Stimulated activated CD4-positive, alpha-beta T cell treated with anti-CD3 and anti-CD28 coated beads, TNF-alpha, amount 100 ng/mL, for 4 hours (primary cell): ENCODE measurements at places on chromosomes 7 and 10.

DNA sequence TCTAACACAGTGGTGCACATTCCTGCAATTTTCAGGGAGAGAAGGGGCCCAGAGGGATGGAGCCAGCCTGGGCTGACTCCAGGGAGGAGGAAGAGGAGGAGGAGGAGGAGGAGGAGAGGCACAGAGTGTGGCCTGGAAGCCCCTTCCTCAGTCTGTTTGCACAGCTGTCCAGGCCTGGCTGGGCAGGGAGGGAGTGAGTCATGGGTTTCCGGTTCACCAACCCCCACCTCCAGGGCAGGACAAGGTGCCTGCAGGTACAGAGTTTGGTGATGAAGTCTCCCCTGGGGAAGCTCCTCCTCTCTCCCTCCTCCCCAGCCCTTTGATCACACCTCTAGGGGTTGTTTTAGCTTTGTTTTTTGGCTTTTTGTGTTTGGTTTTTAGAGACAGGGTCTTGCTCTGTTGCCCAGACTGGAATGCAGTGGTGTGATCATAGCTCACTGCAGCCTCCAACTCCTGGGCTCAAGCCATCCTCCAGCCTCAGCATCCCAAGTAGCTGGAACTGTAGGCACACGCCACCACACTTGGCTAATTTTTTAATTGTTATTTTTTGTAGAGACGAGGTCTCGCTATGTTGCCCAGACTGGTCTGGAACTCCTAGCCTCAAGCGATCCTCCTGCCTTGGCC, 77.5 kb upstream of the CUX1 start:
- no peak for DNase-seq

- DNase-seq = no peak
Measured at GRCh38 chr10:26385443-26385842, 52.7 kb upstream of the APBB1IP start.

- no peak for DNase-seq
Measured at GRCh38 chr7:106890952-106891351, 25.9 kb downstream of the PIK3CG start.

DNA sequence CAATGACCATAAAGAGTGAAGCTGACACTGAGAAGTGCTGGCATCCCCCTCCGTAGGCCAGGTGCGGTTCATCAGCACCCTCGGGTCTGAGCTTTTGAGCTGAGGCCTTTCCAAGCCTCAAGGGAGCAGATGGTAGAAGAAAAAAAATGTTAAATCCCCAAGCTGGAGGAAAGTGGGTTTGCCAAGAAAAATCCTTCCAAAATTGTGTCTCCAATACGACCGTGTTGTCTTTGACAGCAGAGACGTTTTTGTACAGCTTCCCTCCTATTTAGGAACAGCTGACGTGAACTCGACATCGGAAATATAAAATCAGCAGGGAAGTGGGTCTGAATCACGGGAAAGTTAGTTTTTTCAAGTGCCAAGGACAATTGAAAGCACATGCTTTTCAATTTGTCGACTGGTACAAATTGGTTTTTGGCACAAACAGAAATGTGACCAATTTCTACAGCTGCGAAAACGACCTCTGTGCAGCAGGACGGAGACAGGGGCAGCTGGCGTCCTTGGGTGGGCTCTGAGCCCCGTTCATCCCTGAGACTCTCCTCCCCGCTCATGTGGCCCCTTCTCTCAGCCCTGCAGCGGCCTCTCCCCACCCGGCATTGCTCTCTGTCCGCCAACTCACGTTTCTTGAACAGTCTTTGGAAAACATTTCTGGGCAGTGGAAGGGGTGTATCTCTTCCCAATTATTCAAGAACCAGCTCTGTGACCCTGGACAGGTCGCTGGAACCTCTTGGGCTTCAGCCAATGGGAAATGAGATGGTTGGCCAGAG, 89.9 kb downstream of the PAXIP1 start:
- no peak for DNase-seq

GRCh38 chr7:18952846-18953245, 164.6 kb downstream of the TWIST1 start:
- DNase-seq = no peak

DNA sequence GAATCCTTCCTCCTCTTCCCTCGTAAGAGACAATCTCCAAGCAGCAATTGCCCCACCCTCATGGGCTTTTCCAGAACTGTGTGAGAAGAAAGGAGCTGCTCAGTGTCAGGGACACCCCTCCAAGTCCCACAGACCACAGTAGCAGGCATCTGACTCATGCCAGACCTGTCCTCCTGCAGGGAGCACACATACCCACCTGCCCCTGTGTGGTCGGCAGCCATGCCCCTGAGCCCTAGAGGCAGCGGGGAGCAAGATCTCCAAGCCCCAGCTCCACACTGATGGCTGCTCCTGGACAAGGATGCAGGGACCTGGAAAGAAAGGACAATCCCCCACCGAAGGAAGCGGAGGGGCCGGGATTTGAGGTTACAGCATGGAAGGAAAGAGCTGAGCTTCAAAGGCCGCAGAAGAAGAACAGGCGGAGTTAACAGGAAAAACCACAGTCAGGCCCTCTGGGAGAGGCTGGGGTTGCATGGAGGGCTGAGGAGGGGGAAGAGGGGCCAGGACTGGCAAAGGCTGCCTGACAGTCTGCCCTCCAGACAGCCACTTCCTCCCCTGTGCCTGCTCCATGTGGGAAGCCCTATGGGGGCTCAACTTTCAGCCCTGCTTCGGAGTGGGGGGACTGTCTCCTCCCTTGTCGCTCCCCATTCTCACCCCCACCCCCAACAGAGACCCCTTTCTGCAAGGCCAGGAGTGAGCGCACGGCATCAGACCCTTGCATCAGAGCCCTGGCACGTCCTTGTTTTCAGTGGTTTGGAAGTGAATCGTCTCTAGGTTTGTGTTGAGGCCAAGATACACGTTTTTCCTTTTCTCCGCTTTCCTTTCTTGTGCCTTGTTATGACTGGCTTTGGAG, 46.8 kb downstream of the ASB13 start:
- no peak for DNase-seq

- no peak for DNase-seq
Measured at GRCh38 chr10:15137636-15138035, 30.9 kb downstream of the NMT2 start.

DNA sequence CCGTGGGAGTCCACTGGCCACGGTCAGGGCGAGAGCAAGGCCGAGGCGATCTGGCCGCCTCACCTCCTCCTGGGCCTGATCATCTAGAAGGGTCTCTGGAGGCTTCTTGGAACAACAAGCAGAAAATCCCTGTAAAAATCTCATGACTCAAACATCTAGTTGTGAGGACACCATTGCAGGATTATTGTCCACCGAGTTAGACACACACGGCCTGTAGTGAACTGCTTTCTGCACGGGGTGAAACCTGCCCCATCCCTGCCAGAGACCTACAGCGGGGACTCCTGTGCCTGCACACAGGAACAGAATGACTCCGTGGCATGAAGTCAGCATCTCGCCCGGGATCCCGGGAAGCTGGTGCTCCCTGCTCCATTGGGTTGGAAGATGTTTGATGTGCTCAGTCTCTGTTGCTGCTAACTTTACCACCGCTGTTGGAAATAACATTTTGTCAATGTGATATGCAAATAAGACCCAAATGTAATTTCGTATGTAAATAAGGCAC, 267.0 kb upstream of the TCERG1L start:
- no peak for DNase-seq

GRCh38 chr10:126090911-126091728, 194.8 kb downstream of the FANK1 start:
- DNase-seq = no peak

DNA sequence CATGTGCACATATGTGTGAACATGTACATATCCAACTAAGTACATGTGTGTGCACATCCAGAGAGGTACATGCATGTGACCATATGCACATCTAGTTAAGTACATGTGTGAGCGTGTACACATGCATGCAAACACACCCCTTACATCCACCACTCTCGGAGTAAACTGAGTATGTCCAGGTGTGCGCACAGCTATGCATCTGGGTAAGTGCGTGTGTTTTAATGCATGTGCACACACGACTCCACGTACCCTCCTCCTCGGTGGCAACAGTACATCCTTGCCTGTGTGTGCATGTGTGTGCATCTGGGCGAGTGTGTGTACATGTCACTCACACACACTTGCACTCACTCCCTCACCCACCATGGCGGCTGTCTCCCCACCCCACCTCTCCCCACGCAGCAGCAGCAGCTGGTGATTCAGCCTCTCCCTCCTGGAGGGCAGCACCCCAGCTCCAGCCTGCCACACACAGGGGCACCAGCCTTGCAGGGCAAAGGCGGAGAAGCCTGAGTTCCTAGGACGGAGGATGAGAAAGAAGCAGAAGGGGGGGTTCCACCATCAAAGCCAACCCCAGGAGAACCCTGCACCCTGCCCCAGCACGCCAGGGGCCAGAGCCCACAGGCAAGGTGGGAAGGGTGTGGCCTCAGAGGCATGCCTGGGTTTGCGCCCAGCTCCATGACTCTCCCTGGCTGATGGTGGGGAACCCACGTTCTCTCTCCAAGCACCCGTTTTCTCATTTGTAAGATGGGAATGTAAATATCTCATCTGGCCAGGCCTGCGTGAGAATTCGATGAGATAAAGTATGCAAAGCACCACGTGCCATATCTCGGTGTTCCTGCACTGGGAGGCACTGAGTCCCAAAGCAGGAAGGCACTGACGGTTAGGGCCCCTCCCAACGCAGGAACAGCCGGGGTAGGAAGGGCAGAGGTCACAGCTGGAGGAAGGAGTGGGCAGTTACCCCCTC, 27.7 kb upstream of the DNAAF5 start:
- DNase-seq = no peak

- no peak for DNase-seq
Measured at GRCh38 chr7:101420436-101420835, 57.8 kb downstream of the COL26A1 start.

DNA sequence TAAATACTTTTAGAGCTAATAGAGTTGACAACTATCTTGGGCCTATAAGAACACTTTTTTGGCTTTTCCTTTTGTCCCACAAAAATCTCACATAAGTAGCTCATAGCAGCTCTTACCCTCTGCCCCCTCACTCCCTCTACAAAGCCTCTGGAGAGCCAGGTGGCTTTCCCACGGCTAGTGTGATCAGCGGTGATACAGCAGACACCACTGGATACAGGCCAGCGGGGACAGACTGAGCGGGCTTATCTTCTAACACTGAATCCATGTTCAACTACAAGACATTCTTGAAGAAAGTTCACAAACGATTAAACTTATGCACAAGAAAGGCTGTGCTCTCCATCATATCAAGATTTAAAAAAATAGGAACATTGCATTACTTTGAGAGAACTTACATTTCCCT, 377.2 kb downstream of the PARD3 start:
- no peak for DNase-seq

DNA sequence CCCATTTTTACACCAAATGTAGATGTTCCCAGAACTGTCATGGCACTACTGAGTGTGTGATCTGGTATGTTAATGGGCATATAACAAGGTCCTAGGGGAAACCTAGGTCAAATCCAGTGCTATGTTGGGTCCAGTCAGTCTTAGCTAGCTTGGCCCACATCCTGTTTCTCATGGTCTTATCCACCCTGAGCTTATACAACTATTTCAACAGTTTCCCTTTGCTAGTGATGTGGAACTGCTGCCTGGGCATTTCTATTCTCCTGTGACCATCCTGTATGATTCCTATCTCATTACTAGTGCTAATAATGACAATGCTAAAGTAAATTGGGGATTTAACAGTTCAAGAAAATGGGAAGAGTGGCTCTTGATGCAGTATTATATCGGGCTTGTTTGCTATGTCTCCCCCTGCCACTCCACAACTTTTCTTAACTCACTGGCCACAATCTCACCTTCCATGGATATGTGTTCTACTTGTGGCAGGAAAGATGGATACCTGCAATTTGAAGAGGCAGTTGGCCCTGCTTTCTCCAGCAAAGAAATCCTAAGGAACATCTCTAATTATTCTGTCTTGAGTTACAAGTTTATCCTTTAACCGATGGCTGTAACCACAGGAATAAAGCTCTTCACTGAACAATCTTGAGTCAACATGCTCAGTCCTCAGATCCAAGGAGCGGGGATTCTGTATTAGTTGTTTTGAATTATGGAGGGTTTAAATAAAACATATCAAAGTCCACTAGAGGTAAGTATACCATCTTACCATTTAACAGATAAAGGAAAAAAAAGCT, 707.8 kb downstream of the XPNPEP1 start:
- no peak for DNase-seq

- no peak for DNase-seq
Measured at GRCh38 chr7:158040199-158040598, 547.4 kb downstream of the PTPRN2 start.

DNA sequence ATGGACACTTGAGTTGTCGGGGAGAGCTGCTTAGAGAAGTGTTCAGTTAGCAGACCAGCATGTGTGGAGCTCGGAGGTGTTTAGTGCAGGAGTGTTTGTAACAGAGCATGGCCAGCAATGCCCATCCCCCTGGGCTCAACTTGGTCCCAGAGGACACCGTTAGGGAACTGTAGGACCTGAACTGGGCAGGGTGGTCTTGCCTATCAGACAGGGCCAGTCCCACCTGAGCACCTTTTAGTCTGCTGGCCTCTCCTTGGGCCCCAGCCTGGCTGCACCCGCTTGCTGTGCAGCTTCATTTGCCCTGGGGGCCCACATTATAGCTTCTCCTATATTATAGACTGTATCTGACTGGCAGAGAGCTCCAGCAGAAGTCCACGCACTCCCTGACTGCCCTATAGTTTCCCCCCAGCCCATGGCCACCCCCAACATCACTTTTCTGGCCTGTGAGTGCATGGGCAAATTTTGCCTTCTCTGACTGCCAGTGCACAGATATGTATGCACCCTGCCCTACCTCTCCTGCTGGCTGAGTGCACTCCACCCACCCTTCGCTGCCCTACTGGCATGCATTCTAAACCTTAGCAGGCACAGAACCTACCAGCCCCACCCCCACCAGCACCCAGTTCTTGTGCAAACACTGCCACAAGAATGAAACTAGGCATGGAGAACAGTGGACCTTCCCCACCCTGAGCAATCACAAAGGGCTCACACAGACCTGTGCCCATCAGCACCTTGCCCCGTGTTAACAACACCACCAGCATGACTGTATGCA, 1030.6 kb upstream of the GHITM start:
- no peak for DNase-seq

DNA sequence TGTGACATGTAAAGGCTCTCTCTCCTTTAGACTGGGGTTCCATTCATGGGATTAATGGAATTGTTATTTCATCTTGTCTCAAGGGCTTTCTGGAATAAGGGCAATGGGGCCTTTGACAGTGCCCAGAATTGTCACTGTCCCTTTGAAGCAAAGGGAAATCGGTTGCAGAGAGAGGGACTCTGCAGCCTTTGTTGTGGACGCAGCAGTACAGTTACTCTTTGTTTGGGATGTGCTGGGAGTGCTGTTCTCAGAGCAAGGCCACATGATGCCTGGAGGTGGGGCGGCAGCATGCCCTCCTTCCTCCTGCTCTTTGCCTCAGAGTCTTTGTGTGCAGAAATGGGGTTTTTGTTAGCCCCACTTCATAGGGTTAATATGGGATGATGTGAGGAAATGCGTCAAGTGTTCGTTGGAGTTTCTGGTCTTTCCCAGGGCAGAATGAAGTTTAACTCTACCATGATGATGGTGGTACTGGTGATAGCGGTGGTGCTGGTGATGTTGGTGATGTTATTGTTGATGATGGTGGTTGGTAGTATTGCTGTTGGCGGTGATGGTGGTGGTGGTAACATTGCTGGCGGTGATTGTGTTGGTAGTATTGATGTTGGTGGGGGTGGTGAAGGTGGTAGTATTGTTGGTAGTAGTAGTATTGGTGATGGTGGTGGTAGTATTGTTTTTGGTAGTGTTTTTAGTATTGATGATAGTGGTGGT, 45.3 kb downstream of the DOCK1 start:
- no peak for DNase-seq

- DNase-seq = no peak
Measured at GRCh38 chr7:47188136-47188535, 393.8 kb downstream of the TNS3 start.
